ENCODE measurements at places on chromosomes 4 and X.

GRCh38 chrX:84240848-84241565 lies 53.0 kb upstream of the RPS6KA6 start:
- DNase-seq, result no peak

- DNase-seq, result no peak
These were observed 36.5 kb upstream of the LINC00632 start for GRCh38 chrX:140672840-140673731.

DNA sequence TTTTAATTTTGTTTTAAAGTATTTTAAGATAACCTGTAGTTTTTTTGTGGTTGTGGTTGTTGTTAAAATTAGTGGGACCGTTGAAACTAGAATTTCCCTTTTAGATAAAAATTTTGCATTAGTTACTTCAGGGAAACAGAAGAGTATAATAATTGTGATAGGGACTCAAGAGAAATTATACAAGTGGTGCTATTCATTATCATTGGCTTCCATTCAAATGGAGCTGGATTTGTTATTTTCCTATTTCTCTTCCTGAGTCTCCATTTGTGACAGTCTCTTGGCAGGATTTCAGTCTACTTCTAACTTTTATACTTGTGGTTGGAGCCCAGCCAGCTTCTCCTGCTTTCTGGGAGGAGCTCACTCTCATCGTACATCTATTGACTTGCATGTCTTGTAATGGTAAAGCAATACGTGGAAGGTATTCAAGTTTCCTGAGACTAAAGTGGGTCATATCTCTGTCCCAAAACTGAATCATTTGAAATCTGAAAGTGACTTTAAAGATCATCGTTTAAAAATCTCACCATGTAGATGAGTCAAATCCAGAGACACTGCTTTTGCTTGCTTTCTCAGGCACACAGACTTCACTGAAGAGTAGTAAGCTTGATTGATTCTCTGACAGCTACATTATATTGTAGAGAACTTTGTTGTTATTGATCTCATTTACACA lies 155.8 kb downstream of the RPA4 start:
- DNase-seq, result no peak

DNA sequence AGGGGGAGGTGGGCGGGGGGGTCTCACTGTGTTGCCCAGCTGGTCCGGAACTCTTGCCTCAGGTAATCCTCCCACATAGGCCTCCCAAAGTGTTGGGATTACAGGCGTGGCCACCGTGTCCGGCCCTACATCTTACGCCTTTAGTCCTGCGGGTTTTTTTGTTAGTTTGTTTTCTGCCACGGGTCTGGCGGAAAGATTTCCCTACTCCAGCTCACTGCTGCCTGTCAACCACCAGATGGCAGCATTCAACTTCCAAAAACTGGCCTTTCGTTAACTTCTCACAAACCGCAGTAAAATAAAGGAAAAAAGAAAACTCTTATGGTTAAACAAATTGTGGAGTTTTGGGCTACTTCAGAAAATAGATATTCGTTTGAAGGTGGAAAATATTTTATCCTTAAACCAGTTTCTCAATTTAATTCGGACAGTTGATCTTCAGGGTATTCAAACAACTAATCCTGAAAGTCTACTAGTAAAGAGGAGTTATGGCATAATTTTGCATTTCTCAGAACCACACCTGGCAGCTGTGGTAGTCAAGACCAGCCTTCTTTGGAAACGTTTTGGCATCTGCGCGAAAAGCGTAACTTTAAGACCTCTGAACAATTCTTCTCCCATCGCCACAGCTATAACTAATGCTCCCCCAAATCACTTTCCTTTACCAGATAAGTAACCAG lies 41.1 kb downstream of the LUZP4 start:
- peak; percentile 50 for DNase-seq

DNA sequence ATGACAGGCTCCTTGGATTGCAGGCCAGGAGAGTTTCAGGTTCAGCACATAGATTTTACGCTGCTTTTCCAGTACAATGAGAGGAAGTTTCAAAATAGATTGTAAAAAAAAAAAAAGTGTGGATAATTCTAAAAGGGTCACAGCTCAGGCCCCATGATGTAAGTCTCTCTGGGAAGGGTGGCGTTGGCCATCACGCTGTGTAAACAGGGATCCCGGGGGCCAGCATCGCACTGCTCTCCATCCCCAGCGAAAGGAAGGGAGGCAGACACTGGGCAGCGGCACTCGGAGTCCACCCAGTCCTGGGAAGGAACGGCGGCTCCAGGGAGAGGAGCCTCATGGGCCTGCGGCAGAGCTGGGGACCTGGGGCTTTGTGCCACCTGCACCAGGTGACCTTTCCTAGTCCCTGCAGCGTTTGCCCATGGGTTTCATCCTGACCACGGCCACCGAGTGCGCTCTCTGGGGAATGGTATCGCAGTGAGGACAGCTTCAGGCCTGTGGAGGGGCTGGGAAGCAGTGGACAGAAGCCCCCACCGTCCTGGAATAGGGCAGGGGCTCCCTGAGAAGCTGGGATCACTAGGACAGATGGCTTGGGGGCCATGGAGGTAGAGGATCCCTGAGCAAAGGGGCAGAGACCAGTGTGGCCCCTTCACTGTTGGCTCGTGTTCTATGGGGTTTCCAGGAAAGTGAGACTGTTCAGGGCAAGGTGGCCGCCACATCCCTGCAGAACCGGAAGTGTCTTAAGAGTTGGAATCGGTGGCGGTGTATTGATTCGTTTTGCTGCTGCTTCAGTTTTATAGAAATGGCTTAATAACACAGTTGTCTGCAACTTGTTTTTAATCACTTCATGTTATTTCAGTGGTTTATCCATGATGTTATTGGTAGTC lies 38.9 kb downstream of the RGS12 start:
- DNase-seq, result no peak

DNA sequence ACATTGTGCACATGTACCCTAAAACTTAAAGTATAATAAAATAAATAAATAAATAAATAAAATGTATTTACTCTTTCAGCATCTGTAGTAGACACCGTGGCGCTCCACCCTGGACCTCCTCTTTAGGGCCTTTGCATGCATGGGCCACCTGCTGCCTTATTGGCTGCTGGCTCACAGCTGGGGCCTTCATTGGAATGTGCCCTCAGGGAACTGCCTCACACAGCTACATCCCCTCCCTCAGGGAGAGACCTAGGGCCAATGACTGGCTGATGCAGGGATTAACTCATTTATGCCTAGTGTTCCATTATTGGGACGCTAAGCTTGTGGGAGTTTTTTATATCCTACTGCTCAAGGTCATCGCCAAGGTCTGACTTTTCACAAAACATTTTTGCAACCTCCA lies 302.9 kb upstream of the FTHL17 start:
- peak; percentile 25 for DNase-seq

GRCh38 chr4:143358923-143359643 lies 22.4 kb downstream of the GAB1 start:
- DNase-seq, result no peak

DNA sequence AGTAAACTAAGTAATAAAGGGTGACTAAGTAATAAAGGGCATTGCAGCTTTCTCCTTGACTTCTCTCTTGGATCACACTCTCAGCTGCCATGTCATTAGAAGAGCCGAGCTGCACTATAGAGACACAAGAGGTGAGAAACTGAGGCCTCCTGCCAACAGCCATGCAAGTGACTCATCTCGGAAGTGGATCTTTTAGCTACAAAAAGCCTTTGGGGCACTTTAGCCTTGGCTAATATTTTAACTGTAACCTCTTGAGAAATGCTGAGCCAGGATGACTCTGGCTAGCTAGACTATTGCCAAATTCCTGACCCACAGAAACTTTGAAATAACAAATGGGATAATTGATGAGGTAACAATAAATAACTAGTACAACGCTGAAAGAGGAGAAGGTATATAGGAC lies 1.5 kb upstream of the NEIL3 start:
- no peak for DNase-seq

- DNase-seq, result no peak
These were observed 66.9 kb downstream of the ARHGEF9 start for GRCh38 chrX:63718010-63718694.

DNA sequence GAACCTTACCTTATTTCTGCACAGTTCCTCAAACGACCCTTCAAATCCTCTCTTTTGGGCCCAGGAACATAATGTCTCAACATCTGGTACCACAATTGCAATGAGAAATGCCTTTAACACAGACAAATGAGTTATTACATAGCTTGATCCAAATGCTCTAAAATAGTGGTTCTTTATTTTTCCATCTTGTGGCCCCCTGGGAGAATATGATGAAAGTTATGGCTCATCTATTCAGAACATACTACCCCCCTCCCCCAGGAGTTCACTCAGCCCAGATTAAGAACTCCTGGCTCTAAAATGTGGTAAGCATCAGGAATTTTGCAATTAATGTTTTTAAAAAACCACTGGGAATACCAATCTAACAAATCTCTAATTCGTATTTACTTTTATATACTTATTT lies 23.9 kb upstream of the CENPU start:
- DNase-seq, result no peak

- DNase-seq, result no peak
These were observed 19.1 kb downstream of the MFAP3L start for GRCh38 chr4:170007113-170007512.

GRCh38 chr4:156516698-156517097 lies 454.9 kb downstream of the PDGFC start:
- DNase-seq, result no peak
